ENCODE measurements at places on chromosomes 5 and 9.
A peak's percentile ranks its signal among the peaks of the same experiment; 100 is the strongest.

- DNase-seq: no peak
Observed at GRCh38 chr9:68983008-68983411, 30.9 kb downstream of the PRKACG start.

GRCh38 chr9:94150279-94150828 is 66.1 kb downstream of the PTPDC1 start:
- no peak for DNase-seq

DNA sequence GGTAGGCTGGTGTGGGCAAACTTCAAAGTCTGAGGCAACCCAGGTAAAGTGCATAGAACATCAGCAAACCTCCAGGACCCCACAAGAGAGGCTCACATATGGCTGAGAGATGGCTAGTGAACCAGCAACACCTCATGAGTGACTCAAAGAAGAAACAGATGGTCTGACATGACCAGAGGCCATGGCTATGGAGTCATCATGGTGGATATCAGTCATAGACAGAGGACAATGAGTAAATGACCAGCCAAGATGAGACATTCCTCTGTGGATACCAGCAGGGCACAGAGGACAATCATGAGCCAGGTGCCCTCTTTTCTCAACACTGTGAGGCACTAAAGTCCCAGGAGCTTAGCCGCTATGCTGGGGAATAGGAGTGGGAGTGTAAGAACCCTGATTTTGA is 180.8 kb downstream of the RASEF start:
- DNase-seq: no peak

GRCh38 chr9:71191708-71192107 is 70.3 kb upstream of the TRPM3 start:
- no peak for DNase-seq

DNA sequence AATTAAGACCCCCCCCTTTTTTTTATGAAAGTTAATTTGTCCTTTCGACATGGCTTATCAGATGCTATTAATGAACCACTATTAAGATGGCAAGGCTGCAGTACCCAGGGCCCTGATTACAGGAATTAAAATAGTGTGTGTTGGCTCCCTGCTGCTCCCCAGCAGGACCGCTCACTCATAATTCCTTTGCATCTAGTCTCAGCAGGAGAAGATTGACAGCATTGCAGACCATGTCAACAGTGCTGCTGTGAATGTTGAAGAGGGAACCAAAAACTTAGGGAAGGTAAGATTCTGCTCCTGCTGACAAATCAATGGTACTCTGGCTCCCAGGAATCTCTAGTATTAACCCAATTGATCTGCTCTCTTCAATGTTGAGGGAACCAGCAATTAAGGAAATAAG is 61.0 kb downstream of the STX17 start:
- no peak for DNase-seq

DNA sequence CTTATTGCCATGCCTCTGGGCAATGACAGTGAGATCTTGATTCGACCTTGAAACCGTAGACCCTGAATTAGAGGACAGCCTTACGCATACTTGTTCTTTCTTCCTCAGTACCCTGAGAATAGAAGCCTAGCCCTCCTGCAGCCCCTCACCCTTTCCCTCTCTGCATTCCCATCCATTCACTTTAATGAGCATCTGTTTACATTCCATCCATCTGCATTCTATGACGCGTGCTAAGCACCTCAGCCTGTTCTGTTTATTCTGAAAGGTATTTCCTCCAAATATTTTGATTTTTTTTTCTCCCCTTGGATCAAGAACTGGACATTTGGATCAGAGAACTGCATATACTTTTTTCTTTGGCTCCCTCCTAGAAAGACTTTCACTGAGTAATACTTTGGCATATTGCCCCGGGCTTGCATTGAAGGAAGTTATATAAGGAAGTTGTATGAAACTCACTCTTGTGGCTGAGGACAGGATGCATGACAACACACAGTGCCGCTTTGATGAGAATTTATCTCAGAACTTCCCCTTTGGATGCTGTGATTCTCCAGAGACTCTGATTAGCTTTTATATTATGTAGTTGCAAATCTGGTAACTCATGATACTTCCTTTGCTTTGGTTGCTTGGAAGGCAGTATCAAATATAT is 15.7 kb downstream of the TMEM8B start:
- peak; percentile 33 for DNase-seq

DNA sequence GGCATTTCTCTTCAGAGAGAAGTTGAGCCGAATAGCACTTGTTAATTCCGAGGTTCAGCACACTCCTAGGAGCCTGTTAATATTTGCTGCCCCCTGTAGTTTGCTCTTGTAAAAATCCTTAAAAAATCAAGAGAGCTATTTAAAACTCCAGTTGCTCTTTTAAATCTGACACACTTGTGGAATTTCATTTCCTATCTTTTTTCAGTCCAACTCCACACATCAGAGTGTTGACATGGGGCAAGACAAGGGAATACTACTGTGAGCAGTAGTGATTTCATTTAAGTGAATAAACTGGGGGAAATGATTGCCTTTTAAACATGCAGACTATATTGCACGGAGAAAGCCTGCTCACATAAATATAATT is 1096.3 kb upstream of the DMAC1 start:
- DNase-seq: no peak

- DNase-seq: no peak
Observed at GRCh38 chr9:76576344-76576743, 117.4 kb downstream of the GCNT1 start.

- no peak for DNase-seq
Observed at GRCh38 chr9:113796646-113797426, 79.3 kb upstream of the ZNF618 start.

All from T follicular helper cell (primary cell).